Naive thymus-derived CD4-positive, alpha-beta T cell (primary cell): ENCODE measurements at places on chromosomes 2 and 18. TPM values are rescaled to one million over a fixed set of nuclear protein-coding genes. Genes with fewer than 3 reads are reported as not detected.

Gene RGPD4
- polyA plus RNA-seq, result not detected

Gene PRSS56
- not detected for polyA plus RNA-seq

Gene CENPA
- polyA plus RNA-seq, result not detected

Gene FZD7
- not detected for polyA plus RNA-seq

Gene EFR3B
- not detected for polyA plus RNA-seq

Gene ZDBF2
- polyA plus RNA-seq, result 6.7 TPM

Gene NTSR2
- polyA plus RNA-seq, result not detected

Gene SNX17
- polyA plus RNA-seq, result 209 TPM
